Stimulated activated naive CD8-positive, alpha-beta T cell treated with anti-CD3 and anti-CD28 coated beads, Interleukin-15, amount 100 ng/mL, for 72 hours (primary cell): ENCODE measurements at places on chromosomes 3 and 15.

GRCh38 chr15:87118435-87118834 lies 1038.8 kb downstream of the AGBL1 start:
- DNase-seq = no peak

DNA sequence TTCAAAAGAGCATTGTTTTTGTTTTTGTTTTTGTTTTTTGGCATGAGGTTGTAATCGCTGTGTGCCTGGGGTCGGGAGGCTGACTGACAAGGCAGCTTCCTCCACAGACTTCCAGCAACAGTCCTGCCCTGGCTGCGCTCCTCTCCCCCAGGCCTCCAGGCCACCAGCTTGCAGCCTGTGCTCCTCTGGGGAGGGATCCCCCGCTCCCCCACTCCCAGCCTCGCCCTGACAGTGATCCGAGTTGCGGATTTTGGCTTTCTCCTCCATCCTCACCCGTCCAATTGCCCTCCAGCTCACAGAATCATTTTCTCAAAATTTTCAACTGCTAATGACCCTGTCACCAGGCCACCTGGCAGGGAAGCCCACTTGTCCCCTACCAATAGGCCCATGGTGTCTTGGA lies 36.5 kb upstream of the PCSK6 start:
- DNase-seq = no peak

GRCh38 chr15:87959662-87960061 lies 296.9 kb downstream of the NTRK3 start:
- no peak for DNase-seq

DNA sequence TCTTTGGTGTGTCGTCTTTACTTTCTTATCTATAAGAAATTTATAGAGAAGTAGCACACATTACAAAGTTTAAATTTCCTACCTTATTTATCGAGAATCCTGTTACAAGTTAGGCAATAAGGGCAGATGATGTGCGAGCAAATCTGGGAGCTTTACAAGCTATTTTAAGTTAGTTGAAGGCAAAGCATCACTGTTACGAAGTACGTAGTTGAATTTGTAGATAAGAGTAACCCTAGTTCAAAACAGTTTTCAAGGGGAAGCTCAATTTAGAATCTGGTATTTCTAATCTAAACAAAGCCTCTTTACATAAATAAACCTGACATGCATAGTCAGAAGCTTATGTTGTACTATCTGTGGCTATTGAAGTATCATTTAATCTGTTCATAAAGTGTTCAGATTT lies 8.4 kb downstream of the KBTBD8 start:
- DNase-seq = no peak

DNA sequence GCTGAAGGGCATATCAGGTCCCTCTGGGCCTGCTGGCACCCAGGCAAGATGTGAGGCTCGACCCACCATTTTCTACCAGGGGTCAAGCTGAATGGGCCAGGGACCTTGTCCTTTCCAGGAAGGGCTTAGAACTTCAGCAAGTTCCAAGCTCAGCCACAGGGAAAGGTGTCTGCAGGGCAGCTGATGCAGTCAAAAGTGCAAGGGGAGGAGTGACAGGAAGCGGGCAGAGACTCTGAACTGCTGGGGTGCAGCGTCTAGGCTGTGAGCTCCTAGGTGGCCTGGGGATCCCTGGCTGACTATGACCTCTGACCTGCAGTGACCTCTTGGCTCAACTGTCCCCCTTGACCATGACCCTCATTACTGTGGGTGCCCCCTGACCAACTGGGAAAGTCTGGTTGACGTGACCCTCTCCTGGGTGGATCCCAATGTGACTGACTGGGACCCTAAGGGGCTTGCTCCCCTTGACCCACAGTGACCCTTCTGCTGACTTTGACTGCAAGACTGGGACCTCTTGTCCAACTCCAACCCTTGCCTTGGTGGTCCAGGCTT lies 14.4 kb upstream of the SEC13 start:
- DNase-seq = no peak

GRCh38 chr3:79039192-79039591 lies 728.6 kb downstream of the ROBO1 start:
- DNase-seq = no peak
